ENCODE measurements at places on chromosomes 7 and 10. TPM values are rescaled to one million over a fixed set of nuclear protein-coding genes. Genes with fewer than 3 reads are reported as not detected.

DNA sequence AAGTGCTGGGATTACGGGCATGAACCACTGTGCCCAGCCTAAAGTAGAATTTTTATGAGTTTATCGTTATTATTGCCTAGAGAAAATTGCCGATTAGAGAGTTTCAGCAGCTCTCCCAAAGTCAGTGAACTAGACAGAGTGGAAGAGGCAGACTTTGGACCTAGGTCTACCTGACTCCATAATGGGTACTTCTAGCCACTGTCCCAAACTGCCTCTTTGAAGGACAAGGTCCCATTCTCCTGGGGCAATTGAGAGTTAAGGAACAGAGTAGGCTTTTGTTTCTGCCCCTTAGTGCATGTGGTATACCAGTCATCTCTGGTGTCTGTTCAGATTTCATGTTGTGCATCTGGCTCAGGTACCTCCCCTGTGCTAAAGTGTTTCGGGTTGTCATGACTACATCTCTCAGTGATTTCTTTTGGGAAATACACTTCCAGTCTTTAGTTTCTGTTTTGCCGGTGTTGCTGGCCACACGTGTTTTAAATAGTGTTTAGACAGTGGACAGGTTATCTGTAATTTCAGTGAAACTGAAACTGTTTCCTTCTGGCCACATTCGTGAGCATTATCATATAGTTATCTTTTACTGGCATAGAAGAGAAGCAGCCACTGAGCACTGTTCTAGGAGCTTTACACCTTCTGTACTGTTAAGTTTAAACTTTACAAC is 4.7 kb downstream of the TMEM236 start:
- no peak for DNase-seq

DNA sequence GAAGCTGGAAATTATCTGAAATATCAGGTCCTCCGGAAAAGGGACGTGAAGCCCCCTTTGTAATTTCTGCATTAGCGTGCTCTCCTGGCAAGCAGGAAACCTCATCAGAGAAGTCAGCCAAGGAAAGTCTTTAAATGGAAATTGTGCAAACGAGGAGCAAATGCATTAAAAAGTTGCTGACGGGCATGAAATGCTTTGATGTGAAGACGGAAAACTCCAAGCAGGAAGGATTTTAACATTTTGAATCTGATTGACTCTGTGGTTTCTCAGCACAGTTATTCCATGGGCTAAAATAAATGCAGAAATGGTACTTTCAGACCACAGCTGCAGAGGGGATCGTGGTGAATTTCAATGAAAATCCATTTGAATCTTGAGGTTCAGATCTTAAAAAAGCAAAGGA is 167.8 kb downstream of the AHR start:
- DNase-seq = no peak

- DNase-seq = no peak
Measured at GRCh38 chr10:60185421-60185820, 204.3 kb downstream of the ANK3 start.

- DNase-seq = no peak
Measured at GRCh38 chr7:71019706-71020105, 112.2 kb upstream of the GALNT17 start.

DNA sequence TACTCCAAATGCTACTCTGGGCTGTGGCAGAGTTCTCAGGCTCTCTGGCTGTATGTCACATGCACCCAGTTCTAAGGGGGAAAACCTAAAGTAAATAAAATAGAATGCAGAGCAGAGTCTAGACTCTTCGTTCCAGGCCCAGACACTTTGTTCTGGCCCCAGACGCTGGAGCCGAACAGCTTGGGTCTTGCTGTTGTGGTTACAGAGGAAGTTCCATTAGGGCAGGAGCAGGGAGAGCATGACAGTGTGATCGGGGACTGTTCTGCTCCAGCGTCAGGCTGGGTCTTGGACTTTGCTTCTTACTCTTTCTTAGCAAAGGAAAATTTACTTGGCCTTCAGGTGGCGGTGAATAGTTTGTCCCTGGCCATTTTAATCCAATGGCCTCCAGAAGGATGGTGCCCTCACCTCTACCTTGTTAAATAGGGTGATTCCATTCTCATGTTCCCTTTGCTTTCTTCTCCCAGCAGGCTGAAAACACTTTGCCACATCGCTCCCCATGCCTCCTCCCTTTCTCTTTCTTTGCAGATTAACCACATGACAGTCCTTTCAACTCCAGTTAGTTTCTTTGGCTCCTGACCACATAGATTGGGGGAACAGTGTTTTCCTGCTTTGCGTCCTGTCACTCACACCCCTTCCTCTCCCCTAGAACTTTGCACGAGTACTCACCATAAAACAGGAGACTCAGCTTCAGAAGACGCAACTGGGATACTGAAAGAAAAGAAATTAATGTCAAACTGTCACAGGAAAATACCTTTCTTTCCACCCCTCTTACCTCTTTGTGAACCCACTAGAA is 730.8 kb downstream of the SUGCT start:
- no peak for DNase-seq

DNA sequence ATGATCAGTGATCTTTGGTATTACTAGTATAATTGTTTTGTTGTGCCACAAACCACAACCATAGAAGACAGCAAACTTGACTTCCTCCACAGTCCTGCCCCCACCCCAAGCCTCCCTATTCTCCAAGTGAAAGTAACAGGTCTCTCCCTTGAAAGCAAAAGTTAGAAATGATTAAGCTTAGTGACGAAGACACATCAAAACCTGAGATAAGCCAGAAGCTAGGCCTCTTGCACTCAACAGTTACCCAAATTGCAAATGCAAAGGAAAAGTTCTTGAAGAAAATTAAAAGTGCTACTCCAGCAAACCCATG is 7.5 kb downstream of the SAR1A start:
- DNase-seq = peak; percentile 68

DNA sequence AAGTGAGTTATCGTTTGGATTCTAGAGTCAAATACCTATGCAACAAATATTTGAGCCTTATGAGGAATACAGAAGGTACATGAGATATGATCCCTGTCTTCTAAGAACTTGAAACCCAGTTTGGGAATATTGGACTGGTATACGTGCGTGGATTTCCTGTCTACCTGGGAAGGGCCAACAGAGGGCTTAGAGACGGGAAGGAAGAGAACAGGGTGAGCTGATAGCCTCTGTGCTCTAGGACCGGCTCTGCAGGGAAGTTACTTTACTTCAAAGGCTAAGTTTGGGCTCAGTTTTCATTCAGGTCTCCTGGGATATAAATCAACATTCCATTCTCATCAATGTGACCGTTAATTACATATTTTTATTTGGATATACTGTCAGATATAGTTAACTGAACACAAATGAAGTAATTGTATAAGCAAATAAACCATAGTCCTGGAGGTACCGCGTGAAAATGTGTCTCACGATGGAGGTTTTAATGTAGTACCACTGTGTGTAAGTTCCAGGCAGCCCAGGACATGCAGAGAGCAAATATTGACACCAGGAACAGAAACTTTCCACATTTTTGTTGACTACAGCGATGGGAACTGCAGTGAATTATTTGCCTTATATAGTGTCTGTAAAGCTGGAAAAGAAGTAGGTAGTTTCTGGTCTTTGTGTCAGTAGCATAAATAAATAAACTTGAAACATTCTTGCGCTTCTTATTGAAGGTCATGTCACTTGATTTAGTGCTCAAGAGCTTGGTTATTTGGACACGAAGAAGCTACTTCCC is 8.6 kb downstream of the CHST12 start:
- DNase-seq = no peak

The GPR158 gene
- total RNA-seq = 0.34 TPM

The ENO4 gene
- total RNA-seq = not detected

DNA sequence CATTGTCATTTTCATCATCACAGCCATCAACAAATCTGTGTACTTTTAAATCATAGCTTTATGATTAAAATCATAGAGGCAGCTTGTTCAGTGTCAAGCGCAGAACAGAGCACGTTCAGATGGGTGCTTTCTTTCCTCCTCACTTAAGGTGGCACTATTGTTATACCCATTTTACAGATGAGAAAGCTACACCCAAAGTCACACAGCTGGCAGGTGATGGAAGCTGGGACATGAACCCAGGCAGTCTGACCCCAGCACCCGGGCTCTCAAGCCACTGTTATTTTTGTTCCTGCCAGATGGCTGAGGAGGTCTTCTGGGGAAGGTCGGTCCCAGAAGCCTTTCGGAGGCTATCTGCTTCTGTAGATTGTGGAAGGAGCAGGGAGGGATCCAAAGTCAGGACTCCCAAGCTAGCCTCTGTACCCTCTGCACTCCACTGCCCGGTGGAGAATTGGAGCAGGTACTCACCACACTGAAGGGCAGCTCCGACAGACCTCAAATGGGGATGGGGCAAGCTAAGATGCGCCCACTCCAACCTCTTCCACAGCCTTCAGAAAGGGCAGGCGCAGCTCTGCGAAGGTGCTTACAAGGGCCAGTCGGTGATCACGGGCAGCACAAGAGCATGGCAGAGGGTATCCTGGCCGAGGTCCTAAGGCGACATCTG is 610 bp downstream of the AVPI1 start:
- DNase-seq = no peak

- DNase-seq = no peak
Measured at GRCh38 chr10:48856855-48857254, 82.8 kb downstream of the LRRC18 start.

GRCh38 chr10:22740180-22740579 is 25.8 kb upstream of the PIP4K2A start:
- no peak for DNase-seq

DNA sequence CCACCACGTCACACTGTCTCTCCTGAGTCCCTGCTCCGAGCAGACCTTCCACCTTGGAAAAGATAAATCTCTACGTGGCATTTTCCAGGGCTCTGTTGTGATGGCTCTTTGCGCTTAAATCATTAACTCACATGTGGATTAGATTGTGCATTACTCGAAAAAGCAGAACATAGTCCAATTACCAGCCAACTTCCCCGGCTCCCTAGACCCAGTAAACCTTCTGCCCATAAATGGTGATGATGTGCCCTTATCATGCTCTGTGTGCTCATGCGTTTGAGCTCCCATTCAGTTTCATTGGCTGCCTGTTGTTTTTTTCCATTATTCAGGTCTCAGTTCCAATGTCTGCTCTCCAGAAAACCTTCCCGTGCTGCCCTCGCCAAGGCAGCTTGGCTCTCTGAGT is 471.2 kb downstream of the GLRX3 start:
- no peak for DNase-seq

The ZNF117 gene
- total RNA-seq = 3.5 TPM

- DNase-seq = no peak
Measured at GRCh38 chr10:7362471-7362870, 48.4 kb downstream of the SFMBT2 start.

The IGFBP3 gene
- 0.41 TPM for total RNA-seq

GRCh38 chr7:80773787-80774508 is 135.5 kb downstream of the CD36 start:
- no peak for DNase-seq

The SPDYE2 gene
- not detected for total RNA-seq

DNA sequence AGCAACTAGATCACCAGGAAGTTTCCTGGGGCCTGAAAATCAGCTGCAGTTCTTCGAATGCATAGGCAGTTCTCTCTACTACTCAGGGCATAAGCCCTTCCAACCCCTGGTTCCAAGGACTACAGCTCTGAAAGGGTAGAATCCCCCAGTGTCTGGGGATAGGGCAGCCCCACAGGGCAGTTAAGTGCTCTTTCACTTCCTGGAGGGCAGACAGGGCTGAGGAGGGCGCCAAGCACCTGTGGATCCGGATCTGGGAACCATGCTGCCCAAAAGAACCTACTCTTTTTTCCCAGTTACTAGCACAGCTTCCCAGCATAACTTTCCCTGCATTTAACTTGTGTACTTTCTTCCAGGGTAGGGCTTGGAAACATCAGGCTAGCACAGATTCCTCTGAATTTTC is 41.1 kb downstream of the CXCL12 start:
- DNase-seq = no peak

DNA sequence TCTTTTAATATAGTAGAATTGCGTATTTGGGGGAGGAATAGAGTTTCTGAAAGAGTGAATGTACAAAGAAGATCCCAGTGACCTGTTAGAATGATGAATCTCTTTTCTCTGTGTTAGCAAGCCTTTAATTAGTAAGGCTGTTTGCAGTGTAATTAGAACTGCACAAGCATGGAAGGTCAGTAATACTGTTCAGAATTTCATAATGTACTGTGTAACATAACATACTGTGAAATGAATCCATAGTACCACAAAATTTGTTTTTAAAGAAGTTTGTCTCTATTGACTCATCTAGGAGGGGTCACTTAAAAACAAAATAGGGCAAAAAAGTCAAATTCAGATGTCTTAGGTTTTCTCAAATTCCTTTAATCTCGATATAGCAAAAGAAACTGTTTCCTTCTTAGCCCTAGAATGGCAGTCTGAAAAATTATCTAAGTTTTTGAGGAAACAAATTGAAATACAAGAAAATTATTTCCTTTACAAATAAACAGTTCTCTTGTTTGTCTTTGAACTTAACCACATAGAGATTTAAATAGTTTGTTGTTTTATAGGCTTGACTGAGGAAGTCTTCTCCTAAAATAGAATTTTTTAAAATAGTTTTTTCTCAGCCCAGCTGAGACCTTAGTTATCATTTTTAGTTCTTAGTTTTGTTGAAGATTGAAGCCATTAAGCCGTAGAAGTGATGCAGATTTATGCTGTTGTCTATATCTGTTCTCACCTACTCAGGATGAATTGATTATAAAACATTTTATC is 12.5 kb downstream of the ADK start:
- DNase-seq = no peak

DNA sequence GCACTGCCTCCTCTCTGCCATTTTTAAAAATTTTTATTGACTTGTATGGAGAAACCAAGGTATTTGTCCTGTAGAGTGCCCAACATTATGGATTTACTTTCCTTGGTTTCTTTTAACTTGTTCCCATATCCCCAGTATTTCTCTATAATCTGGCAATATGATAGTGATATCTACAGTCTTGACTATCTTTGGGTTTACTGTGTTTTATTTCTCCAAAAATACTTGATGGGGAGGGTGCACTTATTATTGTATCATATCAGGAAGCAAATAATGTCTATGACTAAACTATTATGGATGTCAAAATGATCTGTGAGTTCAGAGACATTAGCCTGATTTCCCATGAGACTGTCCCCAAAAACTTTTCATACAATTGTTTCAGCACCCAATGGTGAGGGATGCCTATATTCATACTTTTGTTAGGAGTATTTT is 6.6 kb downstream of the TFPI2 start:
- DNase-seq = no peak

DNA sequence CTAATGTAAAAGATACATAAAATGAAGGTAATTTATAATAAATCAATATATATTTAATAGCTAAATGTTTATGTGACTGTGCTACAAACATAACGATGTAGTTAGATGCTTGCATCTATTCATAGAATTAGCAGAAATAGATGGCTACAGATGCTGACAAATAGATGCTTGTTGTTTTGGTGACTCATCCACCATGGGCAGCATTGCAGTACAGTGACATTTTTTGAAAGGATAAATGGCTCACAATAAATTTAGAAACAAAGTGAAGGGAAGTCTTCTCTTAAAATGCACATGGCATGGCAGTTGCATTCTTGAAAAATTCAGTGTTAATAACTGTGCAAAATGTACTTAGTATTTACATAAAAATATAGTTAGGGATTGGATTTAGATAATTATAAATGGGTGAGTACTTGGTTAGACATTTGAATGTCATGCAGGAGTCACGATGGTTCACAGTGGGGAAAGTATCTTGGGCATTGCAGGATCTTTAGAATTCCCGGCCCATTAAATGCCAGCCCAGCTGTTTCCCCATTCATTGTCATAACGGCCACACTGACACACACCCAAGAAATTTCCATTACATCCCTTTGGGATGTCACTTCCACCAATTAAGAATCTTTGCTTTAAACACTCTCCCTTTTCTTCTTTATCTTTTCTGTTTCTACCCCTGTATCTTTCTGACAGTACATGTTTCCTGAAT is 564.1 kb downstream of the ATRNL1 start:
- no peak for DNase-seq

GRCh38 chr7:13386741-13387140 is 602.7 kb downstream of the ETV1 start:
- DNase-seq = no peak

Data from activated T-helper 2 cell treated with anti-CD3 and anti-CD28 coated beads, Interferon-gamma antibody, Interleukin-2, Interleukin-4, amounts not matched to agents 10 μg/mL and 5 μg/mL and 100 μg/mL, durations not matched to agents 14 hours and 24 hours and 36 hours (primary cell).